ENCODE measurements at places on chromosomes 7 and 10.

- DNase-seq: no peak
Observed at GRCh38 chr10:105102977-105103376, 461.9 kb downstream of the SORCS3 start.

DNA sequence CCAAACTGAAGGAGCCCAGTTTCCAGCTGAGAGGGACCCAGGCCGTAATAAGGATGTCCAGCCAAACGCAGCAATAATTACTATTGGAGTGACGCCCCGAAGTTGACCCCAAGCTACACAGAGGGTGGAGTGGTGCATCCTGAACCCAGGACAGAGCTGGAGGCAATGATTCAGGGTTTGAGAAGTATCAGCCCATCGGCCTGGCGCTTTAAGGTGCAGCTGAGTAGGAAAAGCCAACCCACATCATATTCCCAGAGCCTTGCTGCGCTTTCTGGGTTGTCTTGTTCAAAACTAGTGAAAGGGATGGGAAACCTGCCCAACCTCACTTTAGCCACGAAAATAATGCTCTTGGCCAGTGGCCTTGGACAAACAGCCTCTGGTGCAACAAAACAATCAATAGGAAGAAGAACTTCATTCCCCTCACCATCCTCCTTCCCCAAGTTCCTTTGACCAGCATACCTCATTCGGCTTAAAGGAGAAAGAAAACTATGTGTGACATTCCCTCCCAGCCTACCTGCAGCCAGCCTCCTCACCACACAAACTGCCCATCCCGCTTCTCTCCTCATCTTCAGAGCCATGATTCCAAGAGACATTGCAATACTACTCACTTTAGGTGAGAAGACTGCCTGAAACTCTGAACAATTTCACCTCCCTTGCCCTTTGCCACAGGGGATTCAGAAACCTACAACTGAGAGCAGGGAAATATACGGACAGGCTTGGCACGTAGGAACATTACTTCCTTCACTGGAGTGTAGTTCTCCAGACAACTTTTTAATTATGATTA, 217.2 kb upstream of the MKLN1 start:
- DNase-seq: no peak

DNA sequence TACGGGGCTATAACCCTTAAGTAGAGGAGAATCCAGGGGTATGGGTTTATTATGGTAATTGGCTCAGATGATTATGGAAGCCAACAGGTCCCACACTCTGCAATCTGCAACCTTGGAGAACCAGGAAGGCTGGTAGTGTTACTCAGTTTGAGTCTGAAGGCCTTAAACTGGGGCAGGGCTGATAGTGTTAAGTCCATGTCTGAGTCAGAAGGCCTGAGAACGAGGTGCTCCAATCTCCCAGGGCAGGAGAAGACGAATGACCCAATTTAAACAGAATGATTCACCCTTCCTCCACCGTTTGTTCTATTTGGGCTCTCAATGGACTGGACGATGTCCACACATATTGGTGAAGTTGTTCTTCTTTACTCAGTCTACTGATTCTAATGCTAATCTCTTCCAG, 244.5 kb upstream of the PTER start:
- no peak for DNase-seq

DNA sequence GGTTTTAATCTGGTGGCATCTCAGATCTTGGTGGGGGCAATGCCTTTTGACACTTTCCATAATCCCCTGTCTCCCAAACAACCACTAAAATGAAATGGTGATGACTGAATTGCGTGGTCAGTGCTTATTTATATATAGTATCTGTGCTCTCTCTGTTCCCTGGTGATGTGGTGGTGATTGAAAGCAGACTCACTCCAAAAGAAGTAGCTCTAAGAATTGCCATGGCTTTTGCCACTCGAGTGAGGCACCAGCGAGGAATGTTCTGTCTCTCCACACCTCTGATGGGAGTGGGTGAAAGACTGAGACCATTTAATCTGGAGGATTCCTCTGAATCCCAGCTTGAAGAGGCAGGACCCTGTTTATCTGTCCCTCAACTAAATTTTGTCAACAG, 2.8 kb downstream of the DUSP5 start:
- DNase-seq: no peak

- DNase-seq: peak; percentile 76
Observed at GRCh38 chr7:85774986-85775385, 588.1 kb upstream of the SEMA3D start.

GRCh38 chr7:106345421-106346166, 60.8 kb upstream of the NAMPT start:
- no peak for DNase-seq

GRCh38 chr10:72816565-72816964, 77.0 kb upstream of the OIT3 start:
- DNase-seq: no peak

DNA sequence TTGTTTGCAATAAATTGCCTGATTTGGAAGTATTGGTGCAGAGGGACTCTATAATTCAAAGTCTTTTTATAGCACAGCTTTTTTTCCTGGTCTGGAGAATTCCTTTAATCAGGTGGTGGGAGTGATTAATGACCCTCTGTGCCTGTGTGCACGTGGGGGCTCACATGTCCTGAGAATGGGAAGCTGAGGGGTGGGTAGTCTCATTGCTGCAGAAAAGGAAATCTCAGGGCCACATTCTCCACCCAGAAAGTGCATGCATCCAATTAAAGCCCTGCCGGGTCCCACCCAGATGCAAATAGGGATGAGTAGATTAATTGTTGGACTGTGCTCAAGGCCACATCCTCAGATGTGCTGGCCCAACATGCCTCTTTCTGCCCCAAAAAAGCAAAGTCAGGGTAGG, 324.7 kb downstream of the CXCL12 start:
- DNase-seq: no peak

DNA sequence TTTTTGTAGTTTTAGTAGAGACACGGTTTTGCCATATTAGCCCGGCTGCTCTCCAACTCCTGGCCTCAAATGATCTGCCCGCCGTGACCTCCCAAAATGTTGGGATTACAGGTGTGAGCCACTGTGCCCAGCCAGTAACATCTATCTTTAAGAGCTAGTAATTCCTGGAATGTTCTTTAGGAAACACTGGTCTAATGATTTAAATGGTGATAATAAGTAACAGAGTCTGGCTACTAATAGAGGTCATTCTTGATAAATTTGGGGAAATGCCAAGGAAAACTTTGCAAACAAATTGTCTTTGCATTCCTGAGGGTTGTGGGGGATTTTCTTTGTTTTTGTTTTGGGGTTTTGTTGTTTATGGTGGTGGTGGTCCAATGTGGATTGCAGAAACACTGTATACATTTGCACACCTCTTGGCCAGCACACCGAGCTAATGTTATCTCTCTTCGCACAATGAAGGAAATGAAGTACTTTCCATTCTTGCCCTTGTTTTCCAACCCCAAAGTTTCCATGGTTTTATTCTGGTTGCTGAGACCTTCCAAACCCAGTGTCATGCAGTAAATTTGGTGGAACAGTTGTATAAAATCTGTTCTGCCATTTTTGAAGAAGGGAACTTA, 51.3 kb upstream of the WIPF3 start:
- no peak for DNase-seq

DNA sequence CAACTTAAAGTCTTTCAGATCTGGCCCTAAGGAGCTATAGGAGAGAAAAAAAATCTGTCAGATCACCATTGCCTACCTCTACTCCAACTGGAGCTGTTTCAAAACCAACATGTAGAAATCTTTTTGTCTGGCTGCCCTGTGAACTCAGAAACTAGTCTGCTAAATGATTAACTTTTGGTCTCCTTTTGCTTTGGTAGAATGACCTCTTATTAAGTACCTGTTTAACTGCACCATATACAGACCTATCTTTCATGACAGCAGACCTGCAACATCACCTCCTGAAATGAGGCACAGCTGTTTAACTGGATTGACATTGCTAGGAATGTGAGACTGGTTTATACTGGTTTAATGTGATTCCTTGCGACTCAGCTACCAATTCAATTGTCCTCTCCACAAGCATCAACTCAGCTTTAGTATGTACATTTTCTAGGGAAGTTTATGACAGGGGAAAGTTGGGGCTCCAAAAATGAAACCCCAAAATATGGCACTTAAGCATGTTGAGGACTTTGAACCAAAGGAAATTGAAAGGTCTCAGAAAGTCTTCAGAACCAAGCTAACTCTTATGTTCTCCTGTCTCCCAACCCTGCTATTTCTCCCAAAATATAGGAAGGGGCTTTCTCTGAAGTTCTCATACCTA, 1.8 kb downstream of the CYP3A43 start:
- DNase-seq: no peak

- DNase-seq: peak; percentile 13
Observed at GRCh38 chr7:111763221-111763801, 201.0 kb upstream of the IMMP2L start.

GRCh38 chr10:104043185-104043830, 42.4 kb downstream of the COL17A1 start:
- no peak for DNase-seq

- no peak for DNase-seq
Observed at GRCh38 chr7:9608560-9608959, 1175.2 kb downstream of the NXPH1 start.

- DNase-seq: no peak
Observed at GRCh38 chr7:38232502-38233366, 40.7 kb downstream of the TARP start.

GRCh38 chr7:55775051-55775420, 87.5 kb downstream of the SEPTIN14 start:
- no peak for DNase-seq
